ENCODE measurements at places on chromosomes 16 and 17. TPM values are rescaled to one million over a fixed set of nuclear protein-coding genes. Genes with fewer than 3 reads are reported as not detected.

Gene PIRT
- polyA plus RNA-seq, result 0.55 TPM

Gene IL17C
- not detected for polyA plus RNA-seq

Gene GSPT1
- 41.1 TPM for polyA plus RNA-seq

Gene CDH1
- polyA plus RNA-seq, result 15.0 TPM

Gene ACSM2A
- not detected for polyA plus RNA-seq

Measured in stomach (tissue), 19 donors.